NCI-H2171 treated with DMSO at 0.1 percent for 48 hours (cell line): ENCODE measurements at places on chromosomes 7 and 10.

DNA sequence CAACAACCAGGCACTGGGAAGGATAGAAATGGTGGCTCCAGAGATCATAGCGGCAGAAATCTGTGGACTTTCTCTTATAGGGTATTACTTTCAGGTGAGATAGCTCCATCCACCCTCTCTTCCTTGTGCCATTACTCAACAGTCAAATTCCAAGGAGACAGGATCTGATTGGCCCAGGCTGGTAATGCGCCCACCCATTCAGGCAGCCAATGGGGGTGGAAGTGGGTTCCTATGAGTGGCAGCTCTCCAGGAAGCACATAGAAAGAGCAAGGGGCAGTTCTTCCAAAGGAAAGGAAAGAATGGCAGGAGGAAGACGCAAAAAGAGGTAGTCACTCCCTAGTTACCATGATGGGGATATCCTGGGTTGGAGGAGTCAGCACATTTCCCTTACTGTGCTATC is 94.4 kb downstream of the STRA8 start:
- DNase-seq = no peak

GRCh38 chr7:604884-605531 is 85.4 kb upstream of the PDGFA start:
- DNase-seq = no peak

DNA sequence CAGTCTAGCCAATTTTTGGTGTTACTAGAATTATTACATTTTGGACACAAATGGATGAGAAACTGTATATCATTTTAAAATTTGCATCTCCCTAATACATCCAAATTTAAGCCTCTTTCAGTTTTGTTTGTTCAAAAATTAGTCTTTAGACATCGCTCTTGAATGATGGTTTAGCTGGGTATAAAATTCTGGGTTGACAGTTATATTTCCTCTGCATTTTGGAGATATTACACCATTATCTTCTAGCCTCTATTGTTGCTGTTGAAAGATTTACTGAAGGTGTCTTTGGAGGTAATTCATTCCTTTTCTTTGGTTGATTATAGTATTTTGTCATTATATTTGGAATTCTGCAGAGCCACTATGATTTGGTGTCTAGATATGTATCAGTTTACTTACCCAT is 116.5 kb downstream of the COL26A1 start:
- DNase-seq = no peak

DNA sequence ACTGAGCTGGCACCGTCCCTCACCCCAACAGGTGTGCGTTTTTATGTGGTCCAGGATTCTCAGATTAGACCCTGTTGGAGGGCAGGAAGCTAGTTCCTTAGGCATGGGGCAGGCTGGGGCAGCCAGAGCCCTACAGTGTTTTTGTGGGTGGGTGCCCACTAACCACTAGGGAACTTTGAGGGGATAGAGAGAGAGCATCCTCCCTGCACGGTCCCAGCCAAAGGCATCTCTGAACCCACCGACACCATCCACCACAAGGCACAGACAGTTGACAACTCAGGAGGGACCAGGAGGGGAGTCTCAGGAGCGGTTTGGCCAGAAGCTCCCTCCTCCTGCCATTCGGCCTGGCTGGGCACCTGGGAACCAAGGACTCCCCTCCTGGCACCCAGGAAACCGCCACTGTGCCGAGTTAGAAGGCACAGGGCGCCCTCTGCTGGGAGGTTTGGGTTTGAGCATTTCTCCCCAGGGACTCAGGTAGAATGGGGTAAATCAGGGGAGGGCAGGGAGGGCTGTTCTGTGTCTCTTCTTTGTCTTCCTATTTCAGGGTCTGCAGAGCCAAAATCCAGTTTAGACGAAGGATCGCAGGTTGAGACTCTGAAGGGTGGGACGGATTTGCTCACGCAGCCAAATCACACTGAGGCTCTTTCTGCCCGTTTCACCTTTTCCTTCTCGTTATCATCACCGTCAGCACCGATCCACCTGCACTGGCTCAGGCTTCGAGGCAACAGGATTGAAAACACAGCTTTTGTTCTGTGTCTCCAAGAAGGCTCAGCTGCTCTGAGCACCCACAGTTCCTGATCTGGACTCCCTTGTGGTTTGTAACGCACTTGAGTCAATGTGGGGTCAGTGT is 84.8 kb upstream of the COL13A1 start:
- DNase-seq = peak; percentile 6

DNA sequence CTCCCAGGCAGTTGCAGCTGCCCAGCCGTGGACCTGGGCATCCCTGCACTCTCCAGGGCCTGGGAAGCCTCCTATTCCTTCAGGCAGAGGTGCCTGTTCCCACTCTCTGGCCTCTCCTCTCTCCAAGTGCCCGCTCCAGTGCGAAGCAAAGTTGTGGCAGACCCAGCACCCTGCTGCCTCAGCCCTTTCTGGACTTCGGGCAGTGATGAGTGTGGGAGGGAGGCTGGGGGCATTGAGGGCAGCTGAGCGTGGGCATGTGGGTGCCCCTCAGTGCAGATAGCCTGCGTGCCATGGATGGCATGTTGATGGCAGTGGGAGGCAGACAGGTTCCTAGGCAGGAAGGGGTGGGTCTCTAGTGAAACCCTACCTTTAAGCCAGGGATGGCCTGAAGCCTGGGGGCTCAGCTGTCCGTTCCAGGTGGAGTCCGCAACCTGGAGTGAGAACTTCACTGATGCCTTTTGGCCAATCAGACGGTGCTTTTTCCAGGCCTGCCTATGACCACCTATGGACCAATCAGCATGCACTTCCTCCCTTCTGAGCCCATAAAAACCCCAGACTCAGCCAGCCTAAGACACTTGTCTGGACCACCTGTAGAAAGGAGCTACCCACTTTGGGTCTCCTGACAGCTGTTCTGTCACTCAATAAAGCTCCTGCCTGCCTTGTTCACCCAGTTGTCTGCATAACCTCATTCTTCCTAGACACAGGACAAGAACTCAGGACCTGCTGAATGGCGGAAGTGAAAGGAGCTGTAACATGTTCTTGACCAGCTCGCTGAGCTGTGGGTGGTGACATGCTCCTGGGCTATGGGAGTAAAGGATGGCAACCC is 26.1 kb downstream of the SVIL start:
- no peak for DNase-seq

DNA sequence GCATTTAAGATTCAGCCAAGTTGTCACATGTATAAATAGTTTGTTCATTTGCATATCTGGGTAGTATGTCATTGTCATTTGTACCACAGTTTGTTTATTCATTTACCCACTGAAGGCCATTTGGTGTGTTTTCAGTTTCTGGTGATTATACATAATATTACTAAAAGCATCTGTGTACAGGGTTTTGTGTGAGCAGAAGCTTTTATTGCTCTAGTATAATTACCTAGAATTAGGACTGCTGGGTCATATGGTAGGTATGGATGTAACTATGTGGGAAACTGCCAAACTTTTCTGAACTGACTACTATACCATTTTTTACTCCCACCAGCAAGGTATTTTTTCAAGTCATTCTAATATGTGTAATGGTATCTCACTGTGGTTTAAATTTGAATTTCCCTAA is 584.0 kb upstream of the GHITM start:
- DNase-seq = no peak

DNA sequence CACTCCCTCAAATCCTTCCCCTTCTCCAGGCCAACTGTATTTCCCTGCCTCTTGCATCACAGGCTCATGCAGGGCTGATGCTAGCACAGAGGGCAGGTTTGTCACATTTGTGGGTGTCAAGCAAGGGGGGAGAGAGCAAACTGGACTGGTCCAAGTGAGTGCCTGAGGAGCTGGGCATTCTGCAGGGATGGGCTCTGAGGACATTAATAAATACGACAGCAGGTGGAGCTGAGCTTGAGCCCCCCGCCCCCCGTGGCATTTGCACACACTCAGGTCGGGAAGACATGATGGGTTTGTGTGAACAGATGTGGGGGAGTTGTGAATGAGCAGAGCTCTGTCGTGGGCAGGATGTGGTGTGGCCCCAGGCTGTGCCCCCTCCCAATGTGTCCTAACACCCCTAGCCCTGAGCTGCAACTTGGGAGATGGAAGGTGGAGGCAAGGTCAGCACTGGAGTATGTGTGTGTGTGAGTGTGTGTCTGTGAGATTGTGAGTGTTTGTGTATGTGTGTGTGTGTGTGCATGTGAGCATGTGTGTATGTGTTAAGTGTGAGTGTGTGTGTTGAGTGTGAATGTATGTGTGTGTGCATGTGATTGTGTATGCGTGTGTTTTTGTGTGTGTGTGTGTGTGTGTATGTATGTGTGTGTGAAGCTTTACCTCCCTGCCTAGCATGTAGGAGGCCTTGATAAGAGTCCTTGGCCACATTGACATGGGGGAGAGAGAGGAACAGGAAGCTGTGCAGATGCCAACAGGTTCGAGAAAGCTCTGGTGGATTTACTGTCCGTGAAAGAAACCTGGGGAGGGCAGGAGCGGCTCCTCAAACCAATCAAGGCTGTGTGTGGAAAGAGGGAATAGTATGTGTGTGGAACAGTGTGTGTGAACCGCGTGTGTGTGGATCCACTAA is 9.1 kb downstream of the RASSF4 start:
- no peak for DNase-seq

DNA sequence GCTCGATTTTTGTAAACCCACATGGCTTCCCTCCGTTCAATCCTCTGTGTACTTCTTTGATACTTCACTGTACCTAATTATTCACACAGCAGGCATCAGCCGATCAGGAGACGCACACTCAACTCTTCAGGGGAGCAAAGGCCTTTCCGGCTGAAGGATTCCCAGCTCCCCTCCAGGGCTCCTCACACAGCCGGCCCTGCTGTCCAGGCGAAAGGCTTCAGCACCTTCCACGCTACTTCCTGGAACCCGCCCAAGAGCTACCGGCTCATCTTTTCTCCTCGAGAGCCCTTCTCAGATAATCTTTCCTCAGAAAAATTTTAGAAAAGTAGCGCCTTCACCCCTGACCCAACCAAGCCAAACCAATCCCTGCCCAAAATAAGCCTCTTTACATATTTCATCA is 270.4 kb downstream of the ZMYND11 start:
- DNase-seq = no peak

DNA sequence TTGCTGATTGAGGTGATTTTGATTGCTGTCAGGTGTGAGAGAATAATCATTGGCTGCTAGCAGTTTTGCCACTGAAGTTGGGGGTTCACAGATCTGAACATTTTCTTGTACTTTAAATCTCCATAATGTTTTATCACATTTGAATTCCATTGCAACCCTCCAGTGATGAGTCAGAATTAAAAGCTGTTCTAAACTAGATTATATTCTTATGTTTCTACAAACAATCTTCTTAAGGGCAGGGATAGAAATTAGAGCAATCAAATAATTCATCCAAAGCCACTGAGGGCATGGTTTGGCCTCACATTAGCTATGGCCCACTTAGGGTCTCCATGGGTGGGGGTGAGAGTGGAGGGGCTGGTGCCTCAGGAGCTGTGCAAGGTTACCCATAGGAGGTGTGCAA is 53.0 kb upstream of the RPA3 start:
- DNase-seq = no peak

DNA sequence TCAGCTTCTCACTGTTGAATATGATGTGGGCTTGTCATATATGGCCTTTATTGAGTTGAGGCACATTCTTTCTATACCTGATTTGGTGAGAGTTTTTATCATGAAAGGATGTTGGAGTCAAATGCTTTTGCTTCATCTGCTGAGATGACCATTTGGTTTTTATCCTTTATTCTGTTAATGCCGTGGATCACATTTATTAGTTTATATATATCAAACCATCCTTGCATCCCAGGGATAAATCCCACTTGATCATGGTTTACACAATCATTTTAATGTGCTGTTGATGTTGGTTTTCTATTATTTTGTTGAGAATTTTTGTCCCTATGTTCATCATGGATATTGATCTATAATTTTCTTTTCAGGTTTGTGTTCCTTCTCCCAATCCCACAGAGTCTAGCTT is 67.0 kb downstream of the EBLN1 start:
- DNase-seq = no peak

DNA sequence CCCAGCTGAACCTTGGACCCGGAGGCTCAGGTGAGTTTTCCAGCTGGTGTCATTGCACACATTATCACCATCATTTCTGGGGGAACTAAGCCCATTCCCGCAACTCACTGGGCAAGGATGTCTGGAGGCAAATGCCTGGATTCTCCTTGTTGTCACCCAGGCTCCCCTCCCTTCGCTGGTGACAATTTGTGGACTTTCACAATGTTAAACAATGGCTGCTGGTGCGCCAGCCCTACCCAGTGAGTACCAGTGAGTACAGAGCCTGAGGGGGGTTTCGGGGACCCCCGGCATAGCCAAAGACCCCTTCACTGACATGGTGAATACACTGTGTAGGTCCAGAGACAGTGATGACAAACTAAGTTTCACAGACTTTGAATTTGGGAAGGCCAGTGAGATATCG is 189.2 kb downstream of the ADARB2 start:
- no peak for DNase-seq

GRCh38 chr7:108372618-108373017 is 83.6 kb downstream of the NRCAM start:
- no peak for DNase-seq
